ENCODE measurements at places on chromosomes 13 and 19.

DNA sequence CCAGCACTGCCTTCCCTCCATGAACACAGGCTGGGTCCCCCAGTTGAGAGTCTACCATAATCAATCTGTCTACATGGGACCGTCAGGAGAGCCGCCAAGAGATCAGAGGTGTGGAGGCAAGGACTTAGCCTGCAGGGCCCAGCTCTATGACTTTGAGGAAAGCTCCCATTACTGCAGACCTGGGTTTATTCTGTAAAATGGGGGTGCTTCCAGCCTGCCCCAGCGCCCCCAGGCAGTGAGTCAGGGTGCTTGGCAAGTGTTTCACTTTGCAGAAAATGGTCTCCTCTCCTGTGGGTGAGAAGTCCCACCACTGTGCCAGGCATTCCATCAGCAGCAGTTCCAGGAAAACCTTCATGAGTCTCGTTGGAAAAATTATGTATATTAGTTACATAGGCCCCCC lies 75.5 kb upstream of the VSTM2B start:
- DNase-seq, result no peak

DNA sequence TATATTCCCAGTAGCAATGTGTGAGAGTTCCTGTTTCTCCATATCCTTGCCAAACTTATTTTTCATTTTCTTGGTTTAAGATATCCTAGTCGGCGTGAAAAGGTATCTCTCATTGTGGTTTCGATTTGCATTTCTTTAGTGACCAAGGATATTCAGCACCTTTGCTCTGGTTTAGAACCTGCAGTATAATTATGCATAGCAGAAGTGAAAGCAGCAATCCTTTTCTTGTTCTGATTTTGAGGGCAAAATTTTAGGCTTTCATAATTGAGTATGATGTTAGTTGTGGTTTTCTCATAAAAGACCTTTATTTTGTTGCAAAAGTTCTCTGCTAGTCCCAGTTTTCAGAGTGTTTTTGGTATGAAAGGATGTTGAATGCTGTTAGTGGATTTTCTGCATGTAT lies 491.0 kb downstream of the FGF9 start:
- no peak for DNase-seq

DNA sequence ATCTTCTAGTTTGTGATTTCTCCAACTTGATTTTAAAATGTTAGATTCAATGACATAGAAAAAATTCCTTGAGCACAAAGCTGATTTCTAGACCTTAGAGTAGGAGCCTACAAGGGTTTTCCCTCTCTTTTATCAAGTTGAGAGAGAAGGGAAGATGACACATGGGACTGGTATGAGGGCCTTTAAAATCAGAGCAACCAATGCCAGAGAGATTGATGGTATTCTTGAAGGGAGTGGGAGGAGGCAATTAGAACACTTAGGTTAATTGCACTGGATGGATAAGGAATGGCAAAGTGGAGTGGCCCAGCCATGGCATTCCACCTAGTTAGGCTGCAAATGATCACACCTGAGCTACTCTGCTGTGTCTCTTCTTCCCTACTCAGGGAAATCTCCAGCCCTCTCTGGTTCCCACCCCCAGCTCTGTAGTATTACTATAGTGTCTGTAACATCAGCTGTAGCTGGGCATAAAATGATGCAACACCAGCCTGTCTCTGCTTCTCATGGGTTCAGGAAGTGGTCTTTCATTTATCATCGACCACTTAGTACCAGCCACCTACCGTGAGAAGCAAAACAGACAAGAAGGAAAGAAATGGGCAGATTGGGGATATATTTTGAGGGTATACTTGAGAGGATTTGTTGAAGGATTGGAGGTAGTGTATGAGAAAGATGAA lies 333.6 kb downstream of the DLEU7 start:
- DNase-seq, result no peak

GRCh38 chr19:18710186-18710585 lies 26.7 kb downstream of the CRTC1 start:
- no peak for DNase-seq

- DNase-seq, result peak; percentile 70
Measured at GRCh38 chr13:114282041-114282670, 755 bp downstream of the UPF3A start.

GRCh38 chr19:5719961-5720790 lies at the start of the genes CATSPERD and LONP1:
Gene CATSPERD, plus strand, starts transcription at chr19:5720637. Its CDS starts 101 bp downstream, at chr19:5720738.
Gene LONP1, minus strand, starts transcription at chr19:5720146. Its CDS starts 14 bp downstream, at chr19:5720132.
- DNase-seq, result peak; percentile 99

DNA sequence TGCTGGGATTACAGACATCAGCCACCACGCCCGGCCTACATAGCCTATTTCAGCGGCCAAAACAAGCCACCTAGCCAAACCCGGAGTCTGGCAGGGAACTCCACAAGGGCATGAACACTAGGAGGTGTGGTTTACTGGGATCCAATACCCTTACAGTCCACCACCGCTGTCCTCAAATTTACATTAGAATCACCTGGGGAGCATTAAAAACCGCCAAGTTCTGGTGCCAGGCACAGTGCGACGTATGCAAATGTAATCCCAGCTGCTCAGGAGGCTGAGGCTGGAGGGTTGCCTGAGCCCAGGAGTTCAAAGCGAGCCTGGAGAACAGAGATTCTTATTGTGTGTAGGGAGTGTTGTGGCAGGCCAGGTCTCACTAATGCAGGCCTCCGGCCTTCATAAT lies 4.2 kb upstream of the AP1M1 start:
- no peak for DNase-seq

All from neural crest cell (in vitro differentiated cells).